ENCODE measurements at places on chromosomes 4 and X.

DNA sequence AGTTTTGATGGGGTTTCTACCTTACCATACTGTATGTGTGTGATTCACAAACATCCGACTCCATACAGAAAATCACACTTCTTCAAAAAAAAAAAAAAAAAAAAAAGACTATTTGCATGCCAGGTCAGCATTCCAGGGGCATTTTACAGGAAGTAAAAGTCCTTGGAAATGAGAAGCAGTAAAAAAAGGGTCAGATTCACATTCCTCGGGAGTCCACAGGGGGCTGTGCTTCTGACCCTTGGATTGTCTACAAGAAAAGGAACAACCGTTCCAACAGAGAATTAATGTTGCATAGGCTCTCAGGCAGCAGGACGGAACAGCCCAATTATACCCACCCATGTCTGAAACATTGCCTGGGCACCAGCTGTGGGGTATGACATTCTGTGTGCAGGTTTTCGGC is 290.3 kb downstream of the LDB2 start:
- DNase-seq = no peak

GRCh38 chr4:90515191-90515590 is 388.0 kb downstream of the CCSER1 start:
- DNase-seq = no peak

- DNase-seq = no peak
Observed at GRCh38 chr4:154086247-154086646, 297.4 kb upstream of the SFRP2 start.

GRCh38 chr4:80015407-80016189 is 57.4 kb downstream of the ANTXR2 start:
- DNase-seq = no peak

DNA sequence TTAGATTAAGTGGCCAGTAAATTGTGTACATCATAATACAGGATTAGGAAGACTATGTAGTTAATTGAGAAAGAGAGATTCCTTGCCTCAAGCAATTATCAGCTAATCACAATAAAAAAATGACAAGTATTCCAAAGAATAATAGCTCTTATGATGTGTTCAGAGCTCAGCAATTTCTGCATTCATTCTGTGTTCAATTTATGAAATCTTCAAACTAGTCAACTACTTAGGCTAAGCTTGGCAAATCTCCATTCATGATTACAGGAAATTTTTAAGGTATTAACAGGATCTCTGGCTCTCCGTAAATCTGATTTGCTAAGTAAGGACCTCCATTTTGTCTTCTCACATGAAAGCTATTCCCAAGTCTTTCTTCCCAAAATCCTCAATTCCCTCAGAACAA is 256.9 kb upstream of the TEX13A start:
- DNase-seq = no peak

DNA sequence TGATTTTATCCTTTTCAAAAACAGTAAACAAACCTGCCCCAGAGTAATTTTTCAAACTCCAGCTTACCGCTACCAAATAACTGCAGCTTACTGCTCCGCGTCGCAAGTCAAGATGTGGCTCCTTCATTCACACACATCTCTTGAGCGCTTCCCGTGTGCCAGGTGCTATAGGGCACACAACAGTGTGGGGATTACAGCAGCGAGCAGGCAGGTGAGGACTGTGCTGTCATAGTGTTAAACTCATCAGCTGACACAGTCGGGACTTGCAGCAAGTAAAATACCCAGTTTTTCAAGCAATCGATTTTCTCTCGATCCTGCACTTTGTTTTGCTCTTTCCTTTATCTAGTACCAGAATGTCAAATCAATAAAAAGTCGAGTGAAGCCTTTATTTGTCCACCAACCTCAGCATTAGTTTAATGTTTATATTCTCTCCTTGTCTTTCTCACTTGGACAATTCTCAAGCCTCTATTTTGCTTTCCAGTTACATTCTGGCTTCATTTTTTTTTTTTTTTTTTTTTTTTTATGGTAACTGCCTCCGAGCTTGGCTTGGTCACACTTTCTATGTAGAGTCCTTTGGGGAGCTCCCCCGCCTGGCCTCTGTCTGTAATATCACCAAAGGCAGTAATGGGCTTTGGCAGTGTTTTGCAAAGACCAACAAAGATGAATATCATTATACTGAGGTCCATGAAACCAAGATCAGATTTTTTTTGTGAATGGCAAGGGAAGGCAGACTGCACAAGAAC is 8.3 kb upstream of the ASB5 start:
- DNase-seq = peak; percentile 18

DNA sequence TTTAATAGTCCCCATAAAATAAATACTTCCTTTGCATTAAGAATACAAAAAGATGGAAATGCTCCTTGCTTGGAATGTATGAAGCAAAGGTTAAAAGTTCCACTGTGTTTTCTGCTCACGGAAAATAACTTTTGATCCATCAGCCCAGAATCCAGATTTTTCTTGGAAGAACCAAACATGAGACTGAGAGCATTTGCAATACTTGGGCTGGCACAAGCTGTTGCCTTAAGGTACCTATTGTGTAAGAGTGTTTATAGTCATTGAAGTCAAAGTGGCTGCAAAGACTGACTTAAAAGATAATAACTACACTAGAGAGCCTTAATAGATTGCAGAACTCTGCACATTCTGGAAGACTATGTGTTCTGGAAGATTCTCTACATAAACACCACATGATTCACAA is 281.4 kb downstream of the RAB28 start:
- no peak for DNase-seq

DNA sequence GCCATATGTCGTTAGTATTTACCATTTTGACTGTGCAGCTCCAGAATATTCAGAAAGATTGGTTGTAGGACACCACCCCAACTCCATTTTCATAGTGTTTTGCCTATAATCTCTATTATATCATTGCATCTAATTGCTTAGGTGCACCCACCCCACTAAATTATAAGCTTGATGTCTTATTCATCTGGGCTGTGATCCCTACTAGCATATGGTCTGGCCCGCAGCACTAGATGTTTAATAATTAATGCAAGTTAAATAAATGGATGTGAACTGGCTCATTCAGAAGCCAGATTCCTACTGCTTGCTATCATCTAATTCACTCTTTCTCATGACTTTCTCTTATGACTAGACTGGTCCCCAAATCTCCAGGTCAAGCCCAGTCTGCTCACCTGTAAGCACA is 143.5 kb downstream of the RELL1 start:
- no peak for DNase-seq

DNA sequence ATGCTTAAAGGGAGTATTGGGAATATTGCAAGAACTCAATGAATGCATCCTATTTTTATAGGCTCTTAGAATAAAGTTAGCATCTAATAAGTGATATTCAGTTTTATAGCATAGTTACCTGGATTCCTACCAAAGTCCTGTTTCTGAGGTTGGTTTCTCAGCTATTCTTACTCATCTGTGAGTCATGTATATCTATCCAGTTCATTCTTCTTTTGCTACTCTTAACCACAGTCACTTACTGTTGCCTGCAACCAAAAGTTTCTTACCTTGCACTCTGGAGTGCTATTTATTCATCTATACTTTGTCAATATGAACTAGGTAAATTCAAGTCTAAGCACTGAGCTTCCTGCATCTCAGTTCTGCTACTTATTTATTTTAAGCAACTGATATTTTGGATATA is 322.5 kb downstream of the HS3ST1 start:
- DNase-seq = no peak

- no peak for DNase-seq
Observed at GRCh38 chrX:78622831-78623230, 36.3 kb downstream of the RTL3 start.

- no peak for DNase-seq
Observed at GRCh38 chr4:6776920-6777635, 5.4 kb upstream of the KIAA0232 start.

DNA sequence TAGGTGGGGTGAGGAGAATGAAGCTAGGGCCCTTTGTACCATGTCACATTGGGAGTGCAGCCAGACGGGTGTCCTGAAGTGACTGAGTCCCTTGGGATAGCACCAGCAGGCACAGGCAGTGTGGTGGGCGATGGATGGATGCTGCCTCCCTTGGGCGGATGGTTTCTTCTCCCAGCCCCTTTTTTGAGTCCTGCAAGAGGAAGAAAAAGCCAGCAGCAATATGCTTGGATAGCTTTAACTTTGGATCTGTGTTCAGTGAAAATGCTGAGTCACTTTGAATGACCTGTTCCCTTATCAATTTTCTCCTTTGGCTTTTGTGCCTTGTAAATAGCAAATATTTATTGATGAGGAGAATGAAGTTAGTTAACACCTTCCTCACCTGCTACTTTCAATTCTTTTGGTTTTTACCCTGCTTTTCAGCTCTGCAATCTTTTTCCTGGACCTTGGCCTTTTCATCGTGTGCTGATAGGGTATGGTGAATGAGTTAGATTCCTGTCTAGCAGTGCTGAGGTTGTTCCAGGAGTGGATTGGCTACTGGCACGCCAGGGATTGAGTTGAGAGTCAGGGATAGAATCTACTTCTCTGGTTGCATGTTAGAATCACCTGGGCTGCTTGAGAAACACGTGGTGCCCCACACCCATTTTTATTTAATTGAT is 10.2 kb downstream of the DCUN1D4 start:
- no peak for DNase-seq

DNA sequence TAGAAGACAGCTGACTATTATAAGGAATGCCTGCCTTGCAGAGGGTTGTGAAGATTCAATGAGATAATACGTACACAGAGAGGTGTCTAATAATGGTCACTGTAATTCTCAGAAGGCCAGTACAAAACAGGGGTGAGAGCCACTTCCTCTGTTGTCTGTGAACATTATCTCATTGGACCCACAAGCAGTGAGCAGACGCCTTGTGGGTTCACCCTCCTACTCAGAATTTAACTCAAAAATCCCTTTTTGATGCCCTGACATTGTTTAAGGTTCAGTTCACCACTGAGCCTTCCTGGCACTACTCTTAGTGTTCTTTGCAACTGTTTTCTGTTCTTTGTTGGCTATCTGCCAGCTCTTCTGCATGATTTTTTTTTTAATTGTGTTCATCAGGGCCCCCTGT is 467.4 kb downstream of the BCOR start:
- no peak for DNase-seq

DNA sequence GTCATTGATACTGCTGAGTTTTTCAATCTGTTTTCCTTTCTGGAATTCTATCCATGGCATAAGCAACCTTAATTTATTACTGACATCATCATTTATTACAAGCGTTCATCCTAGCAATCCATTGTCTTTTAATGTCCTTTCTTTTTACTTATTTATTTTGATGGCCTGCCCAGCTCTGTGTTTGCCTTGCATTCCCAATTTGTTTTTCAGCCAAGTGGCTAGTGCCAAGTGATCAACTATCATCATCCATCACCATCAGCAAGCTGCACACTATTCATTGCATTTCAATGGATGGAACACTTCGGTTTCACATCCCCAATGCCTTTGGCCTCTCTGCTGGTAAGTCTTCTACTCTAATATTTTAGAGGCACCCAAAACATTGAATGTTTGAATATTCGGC is 831.7 kb upstream of the EPHA5 start:
- DNase-seq = no peak

GRCh38 chrX:67619253-67619652 is 75.4 kb downstream of the AR start:
- DNase-seq = no peak

DNA sequence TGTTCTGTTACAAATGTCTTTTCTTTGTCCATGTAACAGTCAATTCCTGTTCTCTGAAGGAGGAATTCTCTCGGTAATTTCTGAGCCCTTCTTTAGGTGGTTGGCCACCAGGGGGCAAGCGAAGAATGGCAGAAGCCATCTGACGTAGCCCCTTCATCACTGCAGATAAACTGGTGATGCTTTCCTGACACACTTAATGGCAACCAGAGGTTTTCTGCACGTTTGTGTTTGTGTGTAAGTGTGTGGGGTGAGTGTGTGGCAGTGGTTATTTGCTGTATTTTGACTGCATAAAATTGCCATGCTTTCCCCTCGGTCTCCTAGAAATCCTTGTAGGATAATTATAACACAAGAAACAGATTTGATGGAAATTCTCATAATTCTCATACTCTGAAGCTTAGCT is 64.8 kb upstream of the STOX2 start:
- peak; percentile 56 for DNase-seq

DNA sequence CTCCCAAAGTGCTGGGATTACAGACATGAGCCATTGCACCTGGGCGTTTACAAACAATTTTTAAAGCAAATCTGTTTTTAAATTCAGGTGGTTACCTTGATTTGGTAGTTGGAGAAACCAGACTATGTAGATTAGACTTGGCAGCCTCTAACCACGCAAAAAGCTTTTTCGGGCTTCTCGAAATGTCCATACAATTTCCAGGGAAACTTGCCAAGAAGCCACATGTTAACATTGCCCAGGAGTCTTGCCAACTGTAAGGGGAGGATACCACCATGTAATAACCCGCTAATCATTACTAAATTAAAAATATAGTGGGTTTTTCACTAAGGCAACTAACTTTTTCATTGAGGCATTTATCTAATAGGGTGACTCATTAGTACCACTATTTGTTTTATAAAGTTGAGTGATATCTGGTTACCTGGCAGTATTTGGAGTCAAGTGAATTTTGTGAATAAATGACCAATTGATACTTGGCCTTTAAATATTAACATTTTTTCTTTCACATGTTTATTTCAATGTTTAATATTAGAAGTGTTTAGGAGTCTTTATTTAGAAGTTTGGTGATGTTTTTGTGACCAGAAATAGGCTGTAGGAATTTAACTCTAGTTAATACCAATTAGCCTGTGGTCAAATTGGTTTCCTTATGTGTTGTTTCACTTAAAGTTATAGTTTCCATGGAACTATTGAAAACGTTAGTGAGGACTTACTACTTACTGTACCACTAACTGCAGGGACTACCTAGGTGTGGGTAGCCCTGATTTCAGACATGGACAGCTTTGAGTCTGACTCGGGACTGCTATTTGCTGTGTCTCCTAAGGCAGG is 61.3 kb downstream of the CLDN34 start:
- no peak for DNase-seq

DNA sequence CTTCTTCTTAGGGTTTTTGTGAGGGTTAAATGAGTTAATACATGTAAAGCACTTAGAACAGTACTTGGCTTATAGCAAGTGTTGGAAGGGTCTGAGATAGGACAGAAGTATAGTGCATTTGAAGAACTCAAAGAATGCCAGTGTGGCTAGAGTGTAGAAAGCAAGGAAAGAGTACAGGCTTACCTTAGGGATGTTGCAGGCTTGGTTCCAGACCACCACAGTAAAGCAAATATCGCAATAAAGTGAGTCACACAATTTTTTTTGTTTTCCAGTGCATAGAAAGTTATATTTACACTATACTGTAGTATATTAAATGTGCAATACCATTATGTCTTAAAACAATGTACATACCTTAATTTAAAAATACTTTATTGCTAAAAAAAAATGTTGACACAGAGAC is 41.3 kb downstream of the KIF4A start:
- DNase-seq = no peak

GRCh38 chr4:8121292-8122015 is 37.2 kb downstream of the ABLIM2 start:
- no peak for DNase-seq

DNA sequence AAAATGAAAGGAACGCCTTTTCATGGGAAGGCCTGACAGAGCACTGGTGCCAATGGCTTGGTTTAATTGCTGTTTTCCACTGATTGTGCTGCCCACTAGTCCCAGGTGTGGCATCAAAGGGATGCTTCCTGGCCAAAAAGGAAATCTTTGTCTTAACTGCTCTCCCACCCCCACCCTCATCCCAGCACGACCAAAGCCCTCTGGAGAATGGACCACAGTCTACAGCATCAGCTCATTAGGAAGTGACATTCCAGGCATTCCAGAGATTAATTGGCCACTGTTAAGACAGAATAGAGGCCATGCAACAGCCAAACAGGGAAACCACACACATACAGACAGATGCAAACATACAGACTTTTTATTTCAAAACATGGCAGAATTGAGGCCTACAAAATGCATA is 143.2 kb downstream of the LHFPL1 start:
- DNase-seq = no peak

All from AML-193 (cell line).